Neural progenitor cell (in vitro differentiated cells): ENCODE measurements at places on chromosomes 12 and 14.

DNA sequence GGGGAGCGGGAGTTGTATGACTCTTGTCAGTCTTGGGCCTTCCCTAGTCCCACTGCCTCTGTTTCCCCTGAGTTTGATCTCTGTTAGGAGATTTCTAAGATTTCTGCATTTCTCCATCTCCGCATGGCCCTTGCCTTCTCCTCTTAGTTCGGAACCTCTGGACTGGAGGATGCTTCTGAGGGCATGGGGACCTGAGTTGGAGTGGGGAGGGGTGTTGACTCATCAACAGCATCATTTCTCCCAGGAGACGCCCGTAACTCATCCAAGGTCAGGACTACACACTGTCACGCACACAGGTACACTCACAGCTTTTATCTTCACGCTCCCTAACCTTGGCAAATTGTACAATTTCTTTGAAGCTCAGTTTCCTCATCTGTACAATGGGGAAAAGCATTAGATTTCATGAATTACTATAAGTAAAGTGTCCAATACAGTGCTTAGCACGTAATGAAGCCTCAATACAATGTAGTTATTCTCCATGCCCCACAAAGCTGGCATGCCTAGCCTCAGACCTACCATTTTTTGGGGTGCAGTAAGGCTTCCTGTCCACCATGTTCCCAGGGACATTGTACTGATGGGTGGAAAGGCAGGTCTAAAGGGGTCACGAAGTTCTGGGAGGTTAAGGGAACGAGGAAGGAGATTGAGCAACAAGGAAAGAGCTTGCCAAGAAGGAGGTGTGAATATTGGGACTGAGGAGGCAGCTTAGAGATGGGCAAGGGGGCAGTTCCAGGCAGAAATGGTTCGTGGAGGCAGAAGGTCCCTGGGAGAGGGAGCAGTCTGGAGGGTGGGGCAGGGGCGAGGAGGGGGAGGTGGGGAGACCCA, 600 bp upstream of the LAG3 start:
- DNase-seq = no peak

DNA sequence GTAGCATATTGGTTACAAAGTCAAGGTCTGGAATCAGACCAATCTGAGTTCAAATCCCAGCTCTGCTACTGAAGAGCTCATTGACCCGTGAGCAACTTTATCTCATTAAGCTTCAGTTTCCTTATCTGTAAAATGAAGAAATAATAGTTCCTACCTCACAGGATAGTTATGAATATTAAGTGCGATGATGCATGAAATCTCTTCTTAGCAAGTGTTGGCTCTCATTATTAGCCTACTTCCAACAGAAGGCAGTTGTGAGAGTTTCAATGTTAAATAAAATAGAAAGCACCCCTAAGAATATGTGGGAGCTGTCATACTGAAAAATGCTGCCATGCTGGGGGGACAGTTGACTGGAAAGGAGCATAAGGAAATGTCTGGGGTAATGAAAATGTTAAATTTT, 39.0 kb upstream of the ITPR2 start:
- DNase-seq = no peak

- DNase-seq = no peak
Measured at GRCh38 chr12:26935636-26936378, 2.0 kb downstream of the INTS13 start.

GRCh38 chr12:25957793-25958427, 572 bp upstream of the RASSF8 start:
- no peak for DNase-seq

DNA sequence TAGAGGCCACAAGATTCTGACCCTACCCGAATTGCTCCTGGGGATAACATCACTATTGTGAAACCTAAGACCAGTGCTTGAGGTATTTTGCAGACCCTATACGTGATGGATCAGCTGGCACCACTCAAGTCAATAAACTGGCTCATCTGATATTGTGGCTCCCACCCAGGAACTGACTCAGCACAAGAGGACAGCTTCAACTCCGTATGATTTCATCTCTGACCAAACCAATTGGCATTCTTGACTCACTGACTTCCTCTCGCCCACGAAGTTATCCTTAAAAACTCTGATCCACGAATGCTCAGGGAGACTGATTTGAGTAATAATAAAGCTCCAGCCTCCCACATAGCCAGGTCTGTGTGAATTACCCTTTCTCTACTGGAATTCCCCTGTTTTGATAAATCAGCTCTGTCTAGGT, 1036.1 kb upstream of the TMEM132C start:
- no peak for DNase-seq

GRCh38 chr12:61385771-61386170, 874.4 kb upstream of the USP15 start:
- DNase-seq = no peak

DNA sequence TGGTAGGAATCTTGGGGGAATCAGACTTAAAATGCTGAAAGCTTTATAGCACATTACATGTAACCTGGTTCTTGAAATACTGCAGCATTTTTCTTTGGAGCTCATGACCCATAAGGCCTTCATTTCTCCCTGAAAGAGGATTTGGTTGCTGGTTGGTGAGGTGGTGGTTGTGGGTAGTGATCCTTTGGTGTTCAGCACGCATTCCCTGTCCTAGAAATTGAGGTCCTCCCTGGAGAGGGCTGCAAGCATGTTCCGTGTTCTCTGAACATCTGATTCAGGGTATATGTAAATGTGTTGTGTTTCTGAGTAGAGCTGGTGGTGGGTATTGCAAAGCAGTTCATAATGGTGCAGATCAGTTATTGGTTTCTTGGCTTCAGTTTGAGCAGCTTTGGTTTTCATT, 2.0 kb downstream of the SCN8A start:
- DNase-seq = no peak

DNA sequence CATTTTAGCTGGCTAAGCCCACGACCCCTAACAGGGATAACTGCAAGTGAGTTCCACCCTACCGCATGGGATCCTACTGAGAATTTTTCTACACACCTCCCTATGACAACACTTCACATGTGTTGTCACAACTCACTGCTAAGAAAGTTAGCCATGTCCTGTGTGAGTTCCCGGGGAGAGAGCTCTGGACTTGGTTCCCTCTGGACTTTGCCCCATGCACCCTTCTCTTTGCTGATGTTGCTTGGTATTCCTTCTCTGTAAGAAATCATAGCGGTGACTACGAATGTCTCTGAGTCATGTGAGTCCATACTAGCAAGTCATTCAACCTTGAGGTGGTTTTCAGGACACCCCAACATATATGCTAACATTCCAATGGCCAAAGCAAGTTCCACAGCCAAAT, 9.5 kb upstream of the CDKN3 start:
- DNase-seq = no peak

GRCh38 chr12:94092516-94093241, 55.7 kb upstream of the PLXNC1 start:
- DNase-seq = no peak

GRCh38 chr14:103545219-103545914, 16.4 kb downstream of the TRMT61A start:
- no peak for DNase-seq

- no peak for DNase-seq
Measured at GRCh38 chr12:13455778-13456144, 259.2 kb downstream of the EMP1 start.

GRCh38 chr12:114964841-114965240, 280.9 kb upstream of the TBX3 start:
- DNase-seq = no peak

- DNase-seq = no peak
Measured at GRCh38 chr14:95496690-95497259, 19.7 kb downstream of the SYNE3 start.

- DNase-seq = peak; percentile 20
Measured at GRCh38 chr12:93766796-93767523, 89.8 kb downstream of the CRADD start.

- DNase-seq = no peak
Measured at GRCh38 chr14:96979611-96980074, 182.5 kb downstream of the VRK1 start.

- DNase-seq = no peak
Measured at GRCh38 chr14:105411985-105412770, 7.4 kb upstream of the MTA1 start.

DNA sequence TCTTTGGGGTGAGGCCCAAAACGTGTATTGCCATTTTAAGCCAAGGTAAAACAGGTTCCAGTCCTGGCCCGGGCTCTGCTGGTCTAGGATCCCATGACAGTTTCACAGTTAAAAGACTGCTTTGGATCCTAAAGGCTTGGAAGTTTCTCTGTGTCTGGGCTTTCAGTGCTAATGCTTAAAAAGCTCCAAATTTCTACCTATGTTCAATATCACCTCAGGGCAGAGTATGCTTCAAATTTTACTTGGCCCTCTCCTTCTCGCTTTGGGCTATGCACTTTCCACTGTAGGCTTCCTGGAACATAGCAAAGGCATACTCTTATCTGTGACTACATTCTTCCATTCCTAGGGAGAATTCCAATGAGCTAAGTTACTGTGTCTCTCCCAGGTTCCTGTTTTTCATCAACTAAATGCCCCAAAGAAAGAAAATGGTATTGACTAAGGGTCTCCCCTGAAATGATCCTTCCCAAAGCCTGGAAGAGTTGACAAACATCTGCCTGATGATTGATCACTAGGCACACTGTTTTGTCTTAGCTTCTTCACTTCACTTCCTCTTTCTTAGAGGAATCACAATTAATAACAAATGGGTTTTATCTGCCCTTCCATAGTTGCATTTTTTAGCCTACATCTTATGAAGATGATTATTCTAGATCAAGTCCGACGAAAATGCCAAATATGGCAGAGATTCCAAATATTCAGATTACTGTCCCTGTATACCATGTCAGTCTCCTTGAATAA, 79.4 kb downstream of the TMTC2 start:
- DNase-seq = no peak

DNA sequence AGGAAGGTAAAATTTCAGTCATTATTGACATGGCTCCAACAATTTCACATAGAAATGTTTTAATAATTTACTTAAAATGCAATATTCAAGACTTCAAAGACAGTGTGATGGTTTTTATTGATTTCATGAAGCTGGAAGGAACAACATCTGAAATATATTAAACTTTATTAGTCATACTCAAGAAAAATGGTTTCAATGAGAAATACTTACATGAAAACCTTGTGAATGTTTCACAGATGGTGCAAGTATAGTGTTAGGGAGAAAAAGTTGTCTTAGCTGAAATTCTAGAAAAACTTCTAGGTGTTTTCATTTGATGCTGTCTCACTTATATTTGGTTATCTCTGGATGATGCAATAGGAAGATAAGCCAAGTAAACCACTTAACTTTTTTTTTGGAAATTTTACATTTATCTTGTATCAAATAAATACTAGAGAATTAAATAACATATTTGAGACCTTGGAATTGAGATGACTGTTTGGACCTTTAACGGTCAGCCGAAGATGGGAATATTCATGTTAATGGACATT, 65.5 kb downstream of the PELI2 start:
- DNase-seq = no peak

- DNase-seq = no peak
Measured at GRCh38 chr14:100810435-100810834, 15.5 kb upstream of the MEG3 start.

- DNase-seq = no peak
Measured at GRCh38 chr14:45641541-45641940, 388.5 kb upstream of the MIS18BP1 start.

DNA sequence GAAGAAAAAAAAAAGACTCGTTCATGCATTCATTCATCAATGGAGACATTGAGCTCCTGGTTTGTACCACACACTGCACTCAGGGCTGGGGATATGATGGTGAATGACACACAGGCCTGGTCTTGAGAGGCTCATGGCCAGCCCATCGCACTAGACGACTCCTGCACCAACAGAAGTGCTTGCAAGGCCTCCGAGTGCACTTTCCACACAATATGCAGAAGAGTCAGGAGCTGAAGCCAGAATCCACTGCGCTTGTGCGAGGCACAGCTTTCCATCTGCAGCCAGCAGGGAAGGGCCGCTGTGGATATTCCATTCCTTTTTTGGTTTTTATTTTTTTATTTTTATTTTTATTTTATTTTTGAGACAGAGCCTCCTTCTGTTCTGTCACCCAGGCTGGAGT, 192.4 kb downstream of the DICER1 start:
- DNase-seq = no peak

GRCh38 chr14:22807432-22808087, 7.7 kb downstream of the SLC7A7 start:
- no peak for DNase-seq
